ENCODE measurements at places on chromosomes 16 and 17. TPM values are rescaled to one million over a fixed set of nuclear protein-coding genes. Genes with fewer than 3 reads are reported as not detected.
A peak's percentile ranks its signal among the peaks of the same experiment; 100 is the strongest.

The CACNG3 gene
- 0.02 TPM for total RNA-seq

DNA sequence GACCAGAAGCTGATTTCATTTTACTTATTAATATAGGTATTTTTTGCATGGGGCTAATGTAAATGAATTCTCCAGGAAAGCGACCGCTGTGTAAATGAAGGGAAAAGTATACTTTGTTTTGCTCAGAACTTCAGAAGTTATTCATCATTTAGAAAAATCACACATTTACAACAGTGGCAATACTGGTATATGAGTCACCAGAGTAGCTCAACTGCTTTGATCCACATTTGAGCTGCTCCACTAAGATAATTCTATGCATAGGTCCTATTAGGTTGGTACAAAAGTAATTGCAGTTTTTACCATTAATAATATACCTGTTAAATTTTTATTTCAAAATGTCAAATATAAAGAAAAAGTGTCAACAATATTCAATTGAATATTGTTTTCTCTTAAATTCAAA lies 22.9 kb upstream of the DYNLRB2 start:
- no peak overlapping the region for H3K27ac ChIP-seq
- no peaks in the 10 kb centered on the region for H3K4me1 ChIP-seq
- no peaks in the 10 kb centered on the region for H3K36me3 ChIP-seq
- H3K4me3 ChIP-seq, result no peak overlapping the region

- DNase-seq, result no peak
- H3K36me3 ChIP-seq, result 0 out of 2 replicates have a peak, but pooled peaks cover 4% of the 10 kb centered on the region
- peaks cover 14% of the 10 kb centered on the region for H3K4me1 ChIP-seq
- no peak overlapping the region for H3K4me3 ChIP-seq
- no peak overlapping the region for H3K27ac ChIP-seq
Measured at GRCh38 chr17:80835816-80836657, 155.6 kb upstream of the CHMP6 start.

The CA7 gene
- total RNA-seq, result not detected

The MT4 gene
- total RNA-seq, result not detected

DNA sequence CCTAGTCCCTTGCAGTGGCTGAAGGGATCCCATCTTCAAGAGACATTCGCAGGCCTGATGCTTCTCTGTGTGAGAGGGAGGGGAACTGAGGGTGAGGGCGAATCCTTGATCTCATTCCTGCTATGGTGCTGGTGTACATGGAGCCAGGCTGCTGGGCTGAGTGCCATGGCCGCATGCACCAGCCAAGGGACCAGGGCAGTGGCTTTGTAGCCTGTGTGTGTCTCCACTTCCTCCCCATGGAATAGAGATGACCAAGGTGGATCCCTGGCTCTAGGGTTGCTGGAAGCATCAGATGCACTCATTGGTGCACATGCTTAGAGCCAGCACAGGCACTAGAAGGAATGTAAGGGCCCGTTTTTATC lies 195.0 kb downstream of the FOXL1 start:
- H3K27me3 ChIP-seq, result no peaks in the 10 kb centered on the region
- H3K4me1 ChIP-seq, result peaks cover 77% of the 10 kb centered on the region
- no peaks in the 10 kb centered on the region for H3K36me3 ChIP-seq

DNA sequence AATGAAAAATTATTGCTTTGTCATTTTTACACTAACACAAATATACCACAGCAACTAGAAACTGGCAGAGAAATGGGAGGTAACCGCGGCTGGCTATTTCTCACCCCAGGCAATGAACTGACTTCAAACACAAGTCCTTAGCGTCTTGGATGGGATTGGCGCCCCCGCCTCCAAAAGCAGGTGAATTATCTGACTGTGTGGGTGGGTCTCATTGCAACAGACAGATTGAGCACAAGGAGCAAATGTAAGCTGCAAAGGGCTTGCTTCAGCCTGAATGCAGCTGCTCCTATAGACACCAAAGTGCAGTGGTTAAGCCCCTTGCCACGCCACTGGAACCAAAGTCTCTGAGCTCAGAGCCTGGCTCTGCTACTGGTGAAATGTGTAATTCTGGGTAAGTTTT lies 225.0 kb downstream of the XYLT1 start:
- H3K36me3 ChIP-seq, result no peaks in the 10 kb centered on the region
- H3K27ac ChIP-seq, result no peak overlapping the region
- no peak overlapping the region for H3K4me3 ChIP-seq
- H3K4me1 ChIP-seq, result no peaks in the 10 kb centered on the region
- DNase-seq, result no peak

DNA sequence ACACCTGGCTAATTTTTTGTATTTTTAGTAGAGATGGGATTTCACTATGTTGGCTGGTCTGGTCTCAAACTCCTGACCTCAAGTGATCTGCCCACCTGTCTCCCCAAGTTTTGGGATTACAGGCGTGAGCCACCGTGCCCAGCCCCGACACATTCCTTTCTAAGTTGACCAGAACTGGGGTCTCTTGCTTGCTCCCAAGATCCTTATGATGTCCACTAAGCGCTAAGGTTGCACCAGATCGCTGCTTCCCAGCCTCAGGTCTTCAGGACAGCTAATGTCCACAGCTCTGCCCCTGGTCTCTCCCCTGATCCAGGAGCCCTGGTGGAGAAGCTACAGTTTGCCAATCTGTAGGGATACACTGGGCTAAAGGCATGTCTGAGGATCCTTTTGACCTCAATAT lies 29.5 kb downstream of the NSMCE1 start:
- no peaks in the 10 kb centered on the region for H3K27me3 ChIP-seq
- H3K4me1 ChIP-seq, result peaks cover 38% of the 10 kb centered on the region
- no peaks in the 10 kb centered on the region for H3K36me3 ChIP-seq
- no peak overlapping the region for H3K4me3 ChIP-seq
- no peak for DNase-seq

- no peaks in the 10 kb centered on the region for H3K4me1 ChIP-seq
- H3K27me3 ChIP-seq, result no peaks in the 10 kb centered on the region
- H3K27ac ChIP-seq, result no peak within 1 kb of the TSS
- no peak within 1 kb of the TSS for H3K4me3 ChIP-seq
Measured at GRCh38 chr17:41711669-41712400, at the start of gene GAST. GAST (plus strand) TSS chr17:41712331; CDS start chr17:41715437, 3,106 bp downstream.

GRCh38 chr16:67396159-67397035 lies 3.1 kb upstream of the TPPP3 start:
- H3K4me1 ChIP-seq, result peaks cover 49% of the 10 kb centered on the region
- H3K4me3 ChIP-seq, result peak overlapping the region; percentile 39
- H3K27ac ChIP-seq, result peak overlapping the region; percentile 54
- H3K36me3 ChIP-seq, result no peaks in the 10 kb centered on the region

Data from SJCRH30 (cell line).